ENCODE measurements at places on chromosomes 3 and 15.

GRCh38 chr3:88061746-88062145, 2.7 kb downstream of the ZNF654 start:
- no peak for DNase-seq

DNA sequence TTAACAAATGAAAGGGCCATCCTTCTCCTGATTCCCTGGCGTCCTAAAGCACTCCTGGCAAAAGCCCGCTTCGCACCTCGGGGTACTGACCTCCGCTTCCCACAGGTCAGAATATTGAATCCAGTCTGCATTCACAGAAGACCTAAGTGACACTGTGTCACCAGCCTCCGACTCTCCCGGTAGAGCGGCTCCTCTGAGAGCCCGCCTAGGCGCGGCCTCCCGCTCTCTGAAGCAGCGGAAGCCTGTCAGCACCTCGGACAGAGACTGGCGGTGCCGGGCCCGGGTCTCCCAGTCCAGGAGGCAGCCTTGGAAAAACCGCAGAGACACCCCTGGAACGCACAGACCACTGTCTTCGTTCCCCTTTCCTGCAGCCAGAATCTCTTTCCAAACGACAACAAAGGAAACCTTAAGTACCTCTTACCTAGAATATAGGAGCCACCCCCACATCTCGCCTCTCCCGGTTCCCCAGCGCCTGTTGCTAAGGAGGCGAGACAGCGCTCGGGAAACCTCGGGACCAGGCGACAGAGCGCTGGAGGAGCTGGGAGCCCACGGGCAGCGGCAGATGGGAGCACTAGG, 1.2 kb downstream of the GABRB3 start:
- no peak for DNase-seq

DNA sequence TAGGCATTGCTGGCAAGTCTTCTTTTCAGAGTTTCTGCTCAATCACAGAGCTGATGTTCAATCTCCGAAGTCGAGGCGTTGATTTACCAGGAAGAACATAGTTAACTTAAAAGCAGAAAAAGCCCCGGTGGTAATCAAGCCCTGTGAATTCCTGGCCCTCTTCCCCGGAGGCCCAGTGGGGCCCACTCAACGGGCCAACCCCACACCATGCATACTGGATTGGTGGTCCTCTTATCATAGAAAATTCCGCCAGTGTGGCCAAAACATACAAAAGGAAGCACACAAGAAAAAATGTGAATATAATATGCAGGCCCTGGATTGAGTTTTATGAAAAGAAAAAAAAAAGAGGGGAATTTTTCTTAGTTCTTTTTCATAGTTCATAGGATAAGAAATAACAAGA, 873.0 kb upstream of the NR2F2 start:
- no peak for DNase-seq

GRCh38 chr15:95288626-95289025, 1041.9 kb upstream of the NR2F2 start:
- DNase-seq: no peak

DNA sequence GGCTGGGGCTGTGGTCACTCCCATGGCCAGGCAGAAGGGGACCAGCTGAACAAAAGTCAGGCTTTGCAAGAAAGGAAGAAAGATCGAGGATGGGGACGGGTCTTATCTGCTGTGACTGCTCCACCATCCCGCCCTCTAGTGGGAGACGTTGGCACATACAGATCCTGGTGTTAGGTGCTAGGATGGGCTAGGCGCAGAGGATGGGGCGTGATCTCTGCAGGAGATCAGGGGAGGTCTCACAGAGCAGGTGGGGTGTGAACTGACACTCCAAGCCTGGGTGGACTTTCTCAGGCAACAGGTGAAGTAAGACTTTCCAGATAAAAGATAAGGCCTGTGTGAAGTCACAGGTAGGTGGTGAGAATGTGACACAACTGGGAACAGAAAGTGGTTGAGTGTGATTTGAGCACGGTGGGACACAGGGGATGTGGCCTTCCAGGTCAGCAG, 141.9 kb upstream of the SMAD3 start:
- DNase-seq: no peak

- DNase-seq: no peak
These were observed 42.3 kb downstream of the RGMA start for GRCh38 chr15:93046721-93047120.

DNA sequence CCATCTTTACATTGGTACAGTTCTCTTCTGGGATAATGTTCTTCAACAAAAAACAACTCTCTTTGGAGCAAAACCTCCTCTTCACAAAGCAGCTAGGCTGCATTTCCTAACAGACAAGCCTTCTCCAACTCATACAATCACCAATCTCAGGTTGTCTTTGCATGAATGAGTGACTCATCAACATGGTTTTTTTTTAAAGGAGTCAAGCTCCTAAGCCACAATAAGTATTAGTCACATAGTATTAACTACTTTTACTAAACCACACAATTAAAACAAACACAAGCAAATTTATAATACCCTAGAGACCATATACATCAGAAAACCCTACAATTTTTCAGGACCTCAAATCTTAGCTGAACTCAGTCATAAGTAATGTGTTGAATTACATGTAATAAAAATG, 137.4 kb downstream of the TBC1D5 start:
- no peak for DNase-seq

- no peak for DNase-seq
These were observed 821.6 kb downstream of the PDCD6IP start for GRCh38 chr3:34619990-34620389.

GRCh38 chr15:40918146-40918798, 10.9 kb upstream of the DLL4 start:
- DNase-seq: no peak

DNA sequence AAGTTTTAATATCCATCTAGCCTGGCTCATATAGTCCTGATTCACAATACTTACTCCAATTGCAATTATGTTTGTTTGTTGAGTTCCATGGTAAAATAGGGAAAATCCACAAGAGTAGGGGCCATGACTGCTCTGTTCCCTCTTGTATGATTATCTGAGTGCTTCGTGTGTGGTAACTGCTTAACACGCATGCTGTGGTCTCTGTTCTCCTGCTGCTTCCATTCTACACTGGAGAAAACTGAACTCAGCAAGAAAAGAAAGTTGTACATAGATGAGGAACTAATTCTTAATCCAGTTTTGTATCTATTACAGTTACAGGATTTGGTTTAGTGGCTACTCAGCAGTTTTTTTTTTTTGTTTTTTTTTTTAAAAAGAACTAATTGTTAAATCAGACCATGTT, 223.0 kb upstream of the SATB1 start:
- DNase-seq: no peak

DNA sequence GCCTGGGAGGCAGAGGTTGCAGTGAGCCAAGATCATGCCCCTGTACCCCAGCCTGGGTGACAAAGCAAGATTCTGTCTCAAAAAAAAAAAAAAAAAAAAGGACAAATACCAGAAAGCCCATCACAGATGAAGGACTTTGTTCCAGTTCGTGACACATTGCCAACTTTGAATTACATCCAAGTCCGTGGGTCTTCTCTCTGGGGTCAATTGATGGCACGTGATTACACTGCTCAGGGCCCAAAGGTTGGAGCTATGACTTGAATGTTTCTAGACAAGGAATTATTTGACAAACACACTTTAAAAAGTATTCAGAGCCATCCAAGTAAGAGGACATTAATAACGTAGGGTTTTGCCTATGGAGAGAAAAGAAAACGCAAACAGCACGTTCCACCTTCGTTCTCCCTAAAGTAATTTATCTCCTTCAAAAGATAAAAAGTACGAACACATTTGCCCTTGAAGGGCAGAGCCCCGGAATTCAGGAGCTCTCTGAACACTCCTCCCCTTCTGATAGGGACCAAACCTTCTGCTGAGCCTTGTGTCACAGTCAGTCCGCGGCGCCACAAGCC, 31.3 kb upstream of the ST3GAL6 start:
- DNase-seq: no peak

DNA sequence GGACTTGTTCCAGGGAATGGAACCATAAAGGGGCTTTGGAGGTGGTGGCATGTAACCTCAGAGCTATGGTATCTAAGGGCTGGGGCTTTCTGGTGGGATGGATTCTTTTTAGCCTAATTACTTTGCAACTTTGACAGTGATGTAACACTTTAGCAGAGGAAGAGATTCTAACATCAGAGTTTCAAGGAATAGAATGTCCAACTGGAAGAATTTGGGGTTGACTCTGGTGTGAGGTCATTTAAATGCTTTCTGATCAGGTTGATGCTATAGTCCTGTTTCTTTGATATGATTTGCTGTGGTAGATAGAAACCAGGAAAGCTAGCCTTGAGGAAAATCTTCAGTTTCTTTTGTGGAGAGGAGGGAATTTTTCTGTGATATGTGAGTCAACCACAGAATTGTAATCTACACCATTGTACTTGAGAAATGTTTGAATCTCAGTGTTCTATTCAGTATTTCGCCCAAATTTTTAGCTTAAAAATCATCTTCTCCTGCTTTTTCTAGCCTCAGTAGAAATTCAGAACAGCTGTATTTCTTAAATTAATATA, 40.0 kb downstream of the ATP2C1 start:
- DNase-seq: no peak

DNA sequence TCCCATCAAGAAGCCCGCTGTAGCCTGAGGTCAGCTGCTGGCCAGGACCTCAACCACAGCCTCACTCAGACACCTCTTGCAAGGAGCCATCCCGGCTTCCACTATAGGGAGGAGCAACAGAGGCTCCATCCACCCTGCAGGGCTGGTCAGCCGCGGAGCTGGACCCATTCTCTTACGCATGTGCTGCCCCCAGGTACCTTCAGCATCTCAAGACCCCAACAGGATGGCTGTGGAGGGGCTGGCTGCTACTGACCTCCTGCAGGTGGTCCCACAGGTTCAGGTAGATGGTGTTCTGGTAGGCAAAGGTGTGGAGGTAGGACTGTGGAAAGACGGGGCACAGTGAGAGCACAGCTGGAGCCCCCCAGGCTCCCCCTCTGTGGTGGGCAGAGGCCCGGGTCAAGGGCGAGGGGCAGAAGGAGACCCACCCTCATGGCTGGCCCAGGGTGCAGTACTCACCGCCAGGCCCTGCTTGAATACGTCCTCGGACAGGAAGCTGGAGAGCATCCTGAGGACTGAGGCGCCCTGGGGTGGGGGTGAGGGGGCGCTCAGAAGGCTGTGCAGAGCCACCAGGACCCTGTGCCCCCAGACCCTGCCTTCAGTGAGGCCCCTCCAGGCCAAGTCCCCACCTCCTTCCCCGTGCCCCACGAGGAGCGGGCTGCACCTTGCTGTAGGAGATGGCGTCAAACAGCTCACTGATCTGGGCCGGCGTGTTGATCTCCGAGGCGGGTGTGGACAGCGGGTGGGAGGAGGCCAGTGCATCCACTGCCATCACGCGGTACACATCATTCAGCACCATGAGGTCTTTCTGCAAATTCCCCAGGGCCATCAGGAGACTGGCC, 11.4 kb downstream of the ANPEP start:
- no peak for DNase-seq

- no peak for DNase-seq
These were observed 3.7 kb upstream of the CPA3 start for GRCh38 chr3:148861277-148861869.

DNA sequence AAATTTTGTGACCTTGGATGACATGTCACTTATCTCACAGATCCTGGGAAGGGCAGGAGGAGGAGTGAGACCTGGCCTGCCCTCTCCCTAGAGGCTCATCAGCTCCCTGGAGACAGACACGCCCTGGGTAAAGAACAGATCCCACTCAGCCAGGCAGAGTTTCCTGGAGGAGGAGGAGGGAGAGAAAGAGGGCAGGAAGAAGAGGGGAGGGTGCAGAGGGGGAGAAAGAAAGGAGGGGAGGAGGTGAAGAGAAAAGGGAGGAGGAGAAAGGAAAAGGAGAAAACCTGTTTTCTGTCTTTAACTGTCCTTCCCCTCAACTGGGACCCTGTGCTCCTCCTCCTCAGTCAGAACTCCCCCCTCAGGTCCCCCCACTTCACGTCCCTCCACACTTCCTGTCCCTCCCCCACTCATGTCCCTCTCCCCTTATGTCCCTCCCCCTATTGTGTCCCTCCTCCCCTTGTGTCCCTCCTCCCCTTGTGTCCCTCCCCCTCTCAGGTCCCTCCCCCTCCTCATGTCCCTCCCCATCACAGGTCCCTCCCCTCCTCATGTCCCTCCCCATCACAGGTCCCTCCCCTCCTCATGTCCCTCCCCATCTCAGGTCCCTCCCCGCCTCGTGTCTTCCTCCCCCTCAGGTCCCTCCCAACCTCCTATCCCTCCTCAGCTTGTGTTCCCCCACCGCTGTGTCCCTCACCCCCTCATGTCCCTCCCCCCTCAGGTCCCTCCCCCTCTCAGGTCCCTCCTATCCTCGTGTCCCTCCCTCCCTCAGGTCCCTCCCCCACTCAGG, 52.3 kb upstream of the CGNL1 start:
- DNase-seq: no peak

DNA sequence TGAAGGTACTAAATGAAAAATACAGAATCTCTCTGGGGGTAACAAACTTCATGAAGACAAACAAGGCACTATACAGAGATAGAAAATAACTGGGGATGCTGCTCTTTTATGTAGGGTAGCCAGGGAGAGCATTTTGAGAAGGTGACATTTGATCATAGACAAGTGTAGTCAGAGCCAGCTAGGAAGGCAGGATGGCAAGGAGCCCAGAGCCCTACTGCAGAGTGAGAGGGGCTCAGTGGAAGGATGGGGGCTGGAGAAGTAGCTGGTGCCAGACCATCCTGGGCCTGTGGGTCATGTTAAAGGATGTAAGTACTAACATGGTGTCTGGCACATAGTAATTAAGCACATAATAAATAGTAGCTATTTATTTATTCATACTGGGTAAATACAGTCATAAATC, 133.6 kb downstream of the MEIS2 start:
- no peak for DNase-seq

DNA sequence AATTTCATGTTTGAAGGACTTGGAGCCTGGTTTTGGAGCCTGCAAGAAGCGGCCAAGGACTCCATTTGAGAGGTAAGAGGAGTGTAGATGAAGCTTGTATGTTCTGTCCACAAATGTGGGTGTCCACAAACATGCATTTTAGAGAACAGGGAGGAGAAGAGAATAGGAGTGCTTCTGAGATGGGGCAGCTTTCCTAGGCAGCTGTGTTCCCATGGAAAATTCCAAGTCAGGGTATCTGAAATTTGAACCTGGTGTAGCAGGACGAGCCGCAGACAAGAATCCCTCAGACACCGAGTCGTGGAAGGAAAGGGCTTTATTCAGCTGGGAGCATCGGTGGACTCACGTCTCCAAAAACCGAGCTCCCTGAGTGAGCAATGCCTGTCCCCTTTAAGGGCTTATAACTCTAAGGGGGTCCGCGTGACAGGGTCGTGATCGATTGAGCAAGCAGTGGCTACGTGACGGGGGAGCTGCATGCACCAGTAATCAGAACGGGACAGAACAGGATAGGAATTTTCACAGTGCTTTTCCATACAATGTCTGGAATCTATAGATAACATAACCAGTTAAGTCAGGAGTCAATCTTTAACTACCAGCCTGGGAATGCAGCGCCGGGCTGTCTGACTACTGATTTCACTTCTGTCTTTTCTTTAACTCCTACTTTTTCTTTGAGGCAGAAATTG, 71.4 kb upstream of the WDR72 start:
- DNase-seq: no peak

DNA sequence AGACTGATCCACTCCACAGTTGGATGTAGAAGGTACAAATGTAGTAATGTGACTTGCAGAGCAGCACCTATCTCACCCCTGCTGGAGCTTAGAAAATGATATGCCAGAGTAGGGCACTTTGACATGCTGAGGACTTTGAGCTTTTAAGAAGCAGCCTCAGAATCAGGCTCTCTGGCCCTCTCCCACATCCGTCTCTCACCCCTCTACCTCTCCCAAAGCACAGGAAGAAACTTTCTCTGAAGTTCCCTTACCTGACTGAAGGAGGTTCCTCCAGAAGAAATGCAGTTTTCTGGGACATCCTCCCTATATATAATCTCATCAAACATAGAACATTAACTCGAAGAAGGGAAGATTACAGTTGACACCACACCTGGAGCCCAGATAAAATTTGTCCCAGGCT, 98.4 kb upstream of the PEX5L start:
- DNase-seq: no peak

Measured in activated CD8-positive, alpha-beta memory T cell treated with anti-CD3 and anti-CD28 coated beads for 4 hours (primary cell).